ENCODE measurements at places on chromosomes 13 and 19.

DNA sequence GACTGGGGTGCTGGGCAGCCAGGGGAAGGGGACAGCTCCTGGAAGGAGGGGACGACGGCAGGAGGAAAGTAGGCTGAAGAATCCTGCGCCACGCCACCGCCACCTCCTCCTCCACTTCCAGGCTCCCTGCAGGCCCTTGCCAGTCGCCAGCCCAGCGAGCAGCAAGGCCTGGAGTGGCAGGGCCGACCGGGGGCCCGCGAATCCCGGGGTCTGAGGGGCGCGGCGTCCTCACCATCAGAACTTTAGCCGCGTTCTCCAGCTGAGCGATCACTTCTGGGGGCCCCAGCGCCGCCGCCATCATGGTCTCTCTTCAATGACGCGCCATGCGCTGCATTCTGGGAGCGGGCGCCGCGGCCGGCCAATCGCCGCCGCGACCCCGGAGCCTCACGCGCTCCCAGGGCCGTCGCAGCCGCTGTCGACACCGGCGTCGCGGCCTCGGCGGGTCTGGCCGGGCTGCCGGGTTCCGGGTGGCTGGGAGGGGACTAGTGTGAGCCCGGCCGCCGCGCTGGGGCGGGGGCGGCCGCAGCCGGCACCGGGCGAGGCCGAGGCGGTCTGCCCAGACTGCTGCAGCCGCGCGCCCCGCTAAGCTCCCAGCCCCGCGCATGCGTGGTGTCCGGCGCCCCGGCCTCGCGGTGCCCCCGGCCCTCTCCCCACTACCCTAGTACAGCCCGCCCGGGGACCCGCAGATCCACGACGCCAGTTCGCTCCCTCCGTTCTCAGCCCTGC lies at the start of gene XPO4:
TSS of gene XPO4 (minus strand) at position 309 of the 726 bp plus-strand sequence. CDS start at position 301, 8 bp downstream.
- DNase-seq, result peak; percentile 59

GRCh38 chr19:35135389-35135909 lies 590 bp upstream of the LGI4 start:
- DNase-seq, result no peak

DNA sequence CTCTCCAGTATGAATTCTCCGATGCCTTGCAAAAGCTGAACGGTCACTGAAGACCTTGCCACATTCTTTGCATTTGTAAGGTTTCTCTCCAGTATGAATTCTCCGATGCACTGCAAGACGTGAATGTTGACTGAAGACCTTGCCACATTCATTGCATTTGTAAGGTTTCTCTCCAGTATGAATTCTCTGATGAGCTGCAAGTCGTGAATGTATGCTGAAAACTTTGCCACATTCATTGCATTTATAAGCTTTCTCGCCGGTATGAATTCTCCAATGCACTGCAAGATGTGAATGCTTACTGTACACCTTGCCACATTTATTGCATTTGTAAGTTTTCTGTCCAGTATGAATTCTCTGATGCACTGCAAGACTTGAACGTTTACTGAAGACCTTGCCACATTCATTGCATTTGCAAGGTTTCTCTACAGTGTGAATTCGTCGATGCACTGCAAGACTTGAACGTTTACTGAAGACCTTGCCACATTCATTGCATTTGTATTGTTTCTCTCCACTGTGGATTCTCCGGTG lies 20.0 kb upstream of the ZNF841 start:
- DNase-seq, result no peak

DNA sequence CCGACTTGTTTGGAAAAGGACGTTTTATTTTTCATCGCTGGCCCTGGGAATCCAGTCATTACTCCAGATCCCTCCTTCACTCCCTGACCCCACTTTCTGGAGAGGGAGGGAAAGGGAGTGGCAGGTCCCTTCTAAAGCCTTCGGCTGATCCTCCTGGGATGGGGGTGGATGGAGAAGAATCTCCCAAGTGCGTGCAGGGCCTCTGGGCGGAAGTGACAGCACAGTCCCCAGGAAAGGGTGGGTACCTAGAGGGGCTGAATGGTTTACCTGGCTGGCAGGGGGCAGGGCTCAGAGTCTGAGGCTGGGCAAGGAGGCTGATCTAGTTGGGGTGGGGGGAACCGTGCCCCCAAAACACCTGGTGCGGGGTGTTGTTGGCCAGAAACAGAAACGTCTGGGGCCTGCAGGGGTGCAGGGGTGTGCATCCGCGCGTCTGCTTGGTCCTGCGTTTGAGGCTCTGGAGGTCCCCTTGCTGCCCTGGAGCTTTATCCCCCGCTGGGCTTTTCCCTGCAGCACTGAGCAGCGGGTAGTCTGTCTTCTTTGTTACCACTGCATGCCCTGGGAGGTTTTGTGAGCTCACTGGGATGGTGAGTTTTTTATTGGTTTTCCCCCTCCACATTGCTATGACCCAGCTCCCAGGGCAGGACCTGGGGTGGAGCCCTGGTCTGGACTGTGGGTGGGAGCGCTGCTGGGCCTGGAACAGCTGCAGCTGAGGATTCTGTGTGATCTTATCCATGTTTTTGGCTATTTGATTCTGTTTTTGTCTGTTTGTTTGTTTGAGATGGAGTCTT lies 3.0 kb upstream of the ZNF628 start:
- DNase-seq, result no peak

DNA sequence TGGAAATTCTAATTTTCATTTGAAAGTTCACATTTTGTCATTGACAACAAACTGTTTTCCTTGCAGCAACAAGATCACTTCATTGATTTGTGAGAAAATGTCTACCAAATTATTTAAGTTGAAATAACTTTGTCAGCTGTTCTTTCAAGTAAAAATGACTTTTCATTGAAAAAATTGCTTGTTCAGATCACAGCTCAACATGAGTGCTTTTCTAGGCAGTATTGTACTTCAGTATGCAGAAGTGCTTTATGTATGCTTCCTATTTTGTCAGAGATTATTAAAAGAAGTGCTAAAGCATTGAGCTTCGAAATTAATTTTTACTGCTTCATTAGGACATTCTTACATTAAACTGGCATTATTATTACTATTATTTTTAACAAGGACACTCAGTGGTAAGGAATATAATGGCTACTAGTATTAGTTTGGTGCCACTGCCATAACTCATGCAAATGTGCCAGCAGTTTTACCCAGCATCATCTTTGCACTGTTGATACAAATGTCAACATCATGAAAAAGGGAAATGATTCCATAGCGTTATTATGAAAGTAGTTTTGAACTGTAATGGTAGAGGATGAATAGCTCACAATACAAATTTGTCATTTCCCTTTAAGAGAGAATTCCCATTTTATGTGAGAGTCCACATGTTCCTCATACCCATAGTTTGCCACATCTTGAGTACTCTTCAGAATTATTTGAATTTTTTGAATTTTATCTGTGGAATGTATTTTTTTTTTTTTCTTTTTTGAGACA lies 2.6 kb downstream of the BRCA2 start:
- DNase-seq, result no peak

GRCh38 chr13:113410472-113411201 lies 42.7 kb downstream of the ADPRHL1 start:
- no peak for DNase-seq

GRCh38 chr19:37251308-37252229 lies 33.6 kb downstream of the ZNF383 start:
- DNase-seq, result no peak

GRCh38 chr13:85853901-85854663 lies 54.9 kb upstream of the SLITRK6 start:
- DNase-seq, result no peak

GRCh38 chr13:113057084-113057483 lies 48.5 kb upstream of the F7 start:
- DNase-seq, result no peak

GRCh38 chr13:47004027-47004426 lies 107.2 kb upstream of the HTR2A start:
- DNase-seq, result no peak

GRCh38 chr19:38183251-38183897 lies 40.6 kb downstream of the DPF1 start:
- no peak for DNase-seq

DNA sequence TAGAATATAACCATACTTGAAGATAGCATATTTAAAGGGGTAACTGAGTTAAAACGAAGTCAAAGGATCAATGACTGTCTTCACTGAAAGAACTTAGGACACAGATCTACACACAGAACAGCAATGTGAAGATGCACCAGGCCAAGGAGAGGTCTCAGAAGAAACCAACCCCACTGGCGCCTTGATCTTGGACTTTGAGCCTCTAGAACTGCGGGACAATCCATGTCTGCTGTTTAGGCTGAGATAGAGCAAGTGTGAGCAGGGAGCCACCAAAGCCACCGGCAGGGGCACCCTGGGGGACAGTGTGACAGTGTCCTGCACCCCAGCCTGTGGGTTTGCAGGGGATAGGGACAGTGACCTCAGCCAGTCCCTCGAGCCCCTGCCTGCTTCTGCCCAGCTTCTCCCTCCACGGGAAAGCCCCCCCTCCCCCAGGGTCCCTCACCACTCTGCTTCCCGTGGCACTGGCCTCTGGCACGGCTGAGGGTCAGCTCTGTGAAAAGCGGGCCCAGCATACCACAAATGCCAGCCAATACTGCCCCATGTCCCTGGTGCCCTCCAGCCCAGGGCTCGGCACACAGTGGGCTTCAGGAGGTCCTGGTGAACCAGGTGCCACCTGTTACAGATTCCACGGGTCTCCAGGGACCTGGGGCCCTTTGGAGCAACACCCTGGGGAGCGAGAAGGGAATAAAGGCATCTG lies 40.8 kb downstream of the KLF2 start:
- no peak for DNase-seq

DNA sequence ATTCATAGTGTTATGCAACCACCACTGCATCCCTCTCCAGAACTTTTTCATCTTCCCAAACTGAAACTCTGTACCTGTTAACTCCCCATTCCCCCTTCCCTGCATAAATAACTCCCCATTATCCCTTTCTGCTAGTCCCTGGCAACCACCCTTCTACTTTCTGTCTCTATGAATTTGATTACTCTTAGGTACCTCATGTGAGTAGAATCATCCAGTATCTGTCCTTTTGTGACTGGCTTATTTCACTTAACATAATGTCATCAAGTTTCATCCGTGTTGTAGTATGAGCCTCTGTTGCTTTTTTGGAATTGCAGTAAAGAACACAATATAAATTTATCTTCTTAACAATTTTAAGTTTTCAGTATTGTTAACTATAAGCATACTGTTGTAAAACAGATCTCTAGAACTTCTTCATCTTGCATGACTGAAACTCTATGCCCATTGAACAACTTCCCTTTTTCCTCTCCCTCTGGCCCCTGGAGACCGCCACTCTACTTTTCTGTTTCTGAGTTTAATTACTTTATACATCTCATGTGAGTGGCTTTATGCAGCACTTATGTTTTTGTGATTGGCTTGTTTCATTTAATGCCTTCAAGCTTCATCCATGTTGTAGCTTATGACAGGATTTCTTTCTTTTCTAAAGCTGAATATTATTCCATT lies 87.3 kb upstream of the ABCC4 start:
- no peak for DNase-seq

DNA sequence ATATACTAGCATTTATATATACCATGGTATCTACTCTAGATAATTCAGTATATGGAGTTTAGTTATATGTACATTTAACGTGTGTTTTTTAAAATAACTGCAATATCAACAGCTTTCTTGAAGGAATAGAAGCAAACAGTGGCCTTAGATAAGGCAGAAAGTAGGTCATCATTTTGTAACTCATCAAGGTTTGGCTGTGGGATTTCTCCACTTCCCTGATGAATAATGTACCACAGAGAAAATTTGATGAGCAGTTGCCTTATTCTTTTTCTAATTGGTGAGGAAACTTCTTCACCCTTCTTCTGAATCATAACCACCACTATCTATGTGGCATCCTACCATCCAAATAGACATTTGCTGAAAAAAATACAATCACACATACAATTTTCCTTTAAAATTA lies 590.2 kb upstream of the SPRY2 start:
- no peak for DNase-seq

GRCh38 chr13:31101472-31102170 lies 60.1 kb downstream of the HSPH1 start:
- DNase-seq, result no peak
